ENCODE measurements at places on chromosomes 2 and 18.

DNA sequence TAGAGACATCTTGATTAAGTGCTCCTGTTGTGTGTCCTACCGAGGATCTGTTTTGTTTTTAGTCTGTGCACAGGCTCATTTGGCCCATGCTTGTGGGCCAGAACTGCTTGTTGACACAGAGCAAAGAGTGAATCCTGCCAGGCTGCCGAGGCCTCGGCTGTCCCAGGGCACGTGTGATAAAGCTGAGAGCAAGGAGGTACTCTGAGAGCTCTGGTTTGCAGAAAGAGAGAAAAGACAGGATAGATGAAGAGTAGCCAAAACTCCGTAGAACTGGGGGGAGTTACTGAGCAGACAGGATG lies 175.1 kb downstream of the FAM210A start:
- DNase-seq = no peak

DNA sequence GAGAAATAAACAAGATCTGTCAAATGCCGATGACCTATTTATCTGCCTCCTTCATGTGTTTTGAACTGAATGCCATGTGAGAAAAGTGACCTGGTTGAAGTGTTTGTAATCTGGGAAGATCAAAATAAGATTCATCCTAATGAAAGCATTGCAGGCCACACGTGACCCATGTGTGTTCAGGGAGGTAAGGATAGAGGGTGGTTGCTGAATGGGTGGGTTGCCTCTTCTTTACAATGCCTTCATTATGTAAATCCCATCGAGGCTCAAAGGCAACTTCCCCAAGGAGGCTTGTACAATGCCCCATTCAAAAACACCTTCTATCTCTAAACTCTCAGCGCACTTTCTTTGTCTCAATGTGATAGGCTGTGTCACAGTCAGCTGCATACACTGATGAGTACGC lies 273.1 kb downstream of the LRATD1 start:
- DNase-seq = no peak

DNA sequence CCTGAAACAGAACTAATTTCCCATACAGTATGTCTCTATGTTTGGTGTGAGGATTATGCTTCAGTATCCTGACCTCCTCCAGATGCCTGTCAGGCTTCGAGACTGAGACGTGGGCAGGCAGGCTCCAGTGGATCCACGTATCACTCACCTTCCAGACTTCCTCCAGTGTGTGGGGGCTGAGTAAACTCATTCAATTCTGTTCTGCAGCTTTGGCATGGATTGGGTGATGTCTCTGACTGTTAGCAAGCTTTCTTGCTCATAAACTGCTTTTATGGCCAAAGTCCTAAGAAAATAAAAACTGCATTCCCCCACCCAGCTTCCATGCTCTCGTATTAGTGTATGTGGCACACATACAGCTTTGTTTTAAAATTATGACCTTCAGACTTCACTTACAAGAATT lies 53.6 kb downstream of the CCDC93 start:
- DNase-seq = no peak

- no peak for DNase-seq
Observed at GRCh38 chr18:3870914-3871313, 420.9 kb downstream of the TGIF1 start.

GRCh38 chr2:196712867-196713266 lies 73.4 kb downstream of the CCDC150 start:
- no peak for DNase-seq

DNA sequence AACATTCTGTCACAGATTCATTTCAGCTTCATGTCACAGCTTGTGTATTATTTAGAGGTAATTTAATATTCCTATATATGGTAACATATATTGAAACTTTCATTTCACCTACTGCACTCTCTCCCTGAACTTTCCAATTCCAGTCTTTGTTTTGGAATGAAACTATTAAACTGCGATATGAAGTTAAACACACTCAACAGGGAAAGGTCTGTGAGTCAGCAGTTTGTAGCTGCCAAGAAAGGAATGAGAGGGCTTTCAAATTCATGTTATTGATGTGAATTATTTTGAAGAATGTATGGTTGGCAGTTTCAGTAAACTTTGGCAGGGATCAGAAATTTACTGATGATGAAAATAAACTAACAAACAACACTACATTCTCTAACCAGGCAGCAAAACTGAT lies 148.3 kb downstream of the HNMT start:
- no peak for DNase-seq

- DNase-seq = no peak
Observed at GRCh38 chr2:118974103-118974993, 32.4 kb downstream of the MARCO start.

GRCh38 chr2:85114586-85115330 lies 18.4 kb upstream of the TCF7L1 start:
- DNase-seq = no peak

- DNase-seq = peak; percentile 49
Observed at GRCh38 chr2:70123051-70123828, 36.0 kb downstream of the PCBP1 start.

- DNase-seq = no peak
Observed at GRCh38 chr2:54638103-54638502, 85.4 kb upstream of the EML6 start.

DNA sequence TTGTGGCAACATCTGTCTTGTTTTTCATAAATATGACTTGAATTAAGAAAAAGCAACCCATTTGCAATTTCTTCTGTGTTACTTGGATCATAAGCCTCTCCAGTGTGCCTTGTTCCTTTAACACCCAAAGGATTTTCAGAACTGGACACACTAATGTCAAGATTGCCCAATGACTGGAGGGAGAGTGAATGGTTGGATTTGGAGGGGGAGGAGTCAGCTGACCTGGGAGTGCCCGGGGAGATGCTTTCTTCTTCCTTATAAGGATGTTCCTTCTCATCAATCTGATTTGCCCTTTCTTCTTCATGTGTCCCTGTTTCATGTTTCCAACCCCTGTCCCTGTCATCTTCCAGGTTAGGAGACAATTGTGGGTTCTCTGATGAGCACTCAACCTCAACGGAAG lies 48.8 kb downstream of the ALPK2 start:
- DNase-seq = no peak

DNA sequence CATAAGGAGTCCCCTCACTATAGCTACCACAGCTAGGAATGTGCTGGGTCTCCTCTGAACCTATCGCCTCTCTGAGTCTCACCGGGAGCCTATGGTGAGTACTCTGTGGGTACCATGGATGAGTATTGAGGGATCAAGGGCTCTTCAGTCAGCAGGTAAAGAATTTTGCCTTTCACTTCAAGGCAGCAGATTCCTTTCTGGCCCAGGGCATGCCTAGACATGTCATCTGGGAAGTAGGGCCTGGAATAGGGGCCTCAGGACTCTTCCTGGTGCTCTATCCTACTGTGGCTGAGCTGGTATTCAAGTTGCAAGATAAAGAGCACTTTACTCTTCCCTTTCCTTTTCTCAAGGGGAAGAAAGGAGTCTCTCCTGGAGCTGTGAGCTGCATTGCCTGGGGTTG lies 85.6 kb upstream of the LHCGR start:
- DNase-seq = no peak

DNA sequence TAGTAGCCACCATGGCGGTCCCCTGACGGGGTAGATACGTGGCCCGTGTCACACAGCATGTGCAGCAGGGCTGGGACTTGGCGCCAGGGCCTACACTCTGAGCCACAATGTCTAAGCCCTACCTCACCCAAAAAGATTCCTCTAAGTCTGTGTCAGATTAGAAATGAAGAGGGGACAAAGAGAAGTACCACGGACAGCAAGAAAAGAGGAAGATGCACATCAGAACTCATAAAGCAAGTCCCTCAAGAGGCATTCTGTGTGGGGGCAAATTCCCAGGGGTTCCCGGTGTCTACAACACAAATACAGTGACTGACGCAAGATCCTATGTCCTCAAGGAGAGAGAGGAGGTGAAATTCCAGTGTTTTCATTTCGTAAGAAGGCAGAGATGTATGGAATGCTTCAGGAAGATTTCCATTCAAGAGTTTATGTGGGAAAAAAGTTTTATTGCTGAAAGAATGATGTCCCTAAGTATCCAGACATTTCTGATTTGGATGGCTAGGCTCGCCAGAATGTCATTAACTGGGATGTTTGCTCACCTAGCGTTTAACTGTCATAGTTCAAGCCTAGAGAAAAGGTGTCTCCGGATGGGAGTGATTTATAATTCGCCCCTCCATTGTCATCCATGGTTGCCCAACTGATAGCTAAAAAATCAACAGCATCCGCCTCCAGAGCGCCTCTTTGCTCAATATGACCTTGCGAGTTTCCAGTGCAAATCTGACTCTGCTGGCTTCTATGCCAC lies 75.6 kb upstream of the CHMP1B start:
- no peak for DNase-seq

DNA sequence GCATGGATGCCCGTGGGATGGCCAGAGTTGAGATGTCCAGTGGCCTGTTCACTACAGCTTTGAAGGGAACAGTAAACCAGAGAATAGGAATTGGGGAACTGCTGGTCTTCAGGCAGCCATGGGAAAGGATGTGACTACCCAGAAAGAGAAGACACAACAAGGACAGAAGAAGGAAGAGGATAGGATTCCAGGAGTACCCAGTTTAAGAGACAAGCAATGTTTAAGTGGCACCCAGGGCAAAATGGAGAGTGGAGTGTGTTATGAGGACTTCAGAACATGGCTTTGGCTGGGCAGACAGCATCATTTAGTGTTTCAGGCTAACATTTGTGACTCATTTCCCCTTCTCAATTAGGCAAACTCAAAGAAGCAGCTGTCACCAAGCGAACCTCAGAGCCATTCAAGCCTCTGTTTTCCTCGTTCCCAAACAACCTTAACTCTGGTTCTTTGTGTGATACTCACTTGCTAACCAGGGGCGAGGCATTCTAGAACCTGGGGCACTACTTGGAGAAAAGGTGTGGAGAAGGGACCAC lies 4.0 kb upstream of the FAM124B start:
- DNase-seq = no peak

- no peak for DNase-seq
Observed at GRCh38 chr2:1893856-1894255, 149.5 kb upstream of the PXDN start.

DNA sequence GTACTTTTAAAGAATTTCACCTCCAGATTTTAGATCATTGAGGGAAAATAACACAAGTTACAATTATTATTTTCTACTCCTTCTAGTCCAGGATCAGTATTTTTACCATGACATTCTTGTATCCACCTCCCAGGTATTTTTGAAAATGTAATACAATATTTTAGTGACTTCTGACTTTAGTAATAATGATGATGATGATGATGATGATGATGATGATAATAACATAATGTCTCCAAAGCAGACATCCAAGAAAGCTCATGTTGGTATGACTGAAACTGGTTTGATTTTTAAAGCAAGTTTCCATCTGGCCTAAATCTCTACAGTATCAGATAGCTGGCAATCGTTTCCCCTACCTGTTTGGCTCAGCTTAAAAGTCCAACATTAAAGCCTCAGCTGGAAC lies 140.0 kb upstream of the GULP1 start:
- DNase-seq = no peak

GRCh38 chr2:39728941-39729351 lies 50.1 kb downstream of the THUMPD2 start:
- DNase-seq = no peak

DNA sequence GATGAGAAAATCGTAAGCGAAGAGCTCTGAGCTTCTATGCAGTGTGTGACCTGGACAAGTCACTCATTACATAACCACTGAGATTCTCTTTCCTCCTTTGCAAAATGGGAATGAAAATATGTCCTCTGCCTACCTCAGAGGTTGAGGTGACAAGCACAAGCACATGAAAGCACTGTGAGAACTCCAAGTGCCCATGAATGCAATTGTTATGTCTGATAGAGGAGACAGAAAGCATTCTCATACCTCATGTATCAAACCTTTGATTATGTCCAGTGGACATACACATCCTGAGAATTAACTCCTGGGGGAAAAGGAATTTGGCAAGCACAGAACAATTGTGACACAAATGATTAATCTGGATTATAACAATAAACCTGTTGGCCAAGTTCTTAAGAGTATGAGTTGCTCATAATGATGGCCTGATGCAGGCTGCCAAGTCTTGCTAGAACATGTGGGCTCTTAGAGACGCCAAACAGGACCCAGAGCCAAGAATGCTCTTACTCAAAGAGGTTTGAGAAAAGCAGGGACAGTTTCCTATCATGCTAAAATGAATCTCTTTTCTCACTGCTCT lies 8.5 kb upstream of the RMDN2 start:
- DNase-seq = no peak

DNA sequence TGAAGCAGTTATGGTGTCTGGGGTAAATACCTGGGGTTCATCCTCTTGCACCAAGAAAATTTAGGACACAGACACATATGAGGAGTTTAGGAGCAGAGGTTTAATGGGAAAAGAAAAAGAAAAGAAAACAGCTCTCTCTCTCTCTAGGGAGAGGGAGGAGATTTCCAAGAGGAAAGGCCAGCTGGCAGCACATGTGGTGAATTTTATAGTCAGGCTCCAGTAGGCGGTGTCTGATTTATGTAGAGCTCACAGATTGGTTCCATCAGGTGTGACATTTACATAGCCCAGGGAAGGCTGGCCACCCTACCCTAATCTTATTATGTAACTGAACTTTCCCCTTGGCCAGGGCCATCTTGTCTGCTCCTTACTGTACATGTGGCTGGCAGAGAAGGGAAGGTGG lies 297.5 kb upstream of the RGPD4 start:
- DNase-seq = no peak

GRCh38 chr2:48529676-48530032 lies 300 bp upstream of the STON1 start:
- DNase-seq = no peak

- no peak for DNase-seq
Observed at GRCh38 chr2:232875256-232876121, 5.4 kb downstream of the SNORC start.

GRCh38 chr18:45373286-45373880 lies 241.9 kb upstream of the SLC14A2 start:
- no peak for DNase-seq

GRCh38 chr2:27009716-27010115 lies 23.0 kb upstream of the TMEM214 start:
- no peak for DNase-seq

- DNase-seq = no peak
Observed at GRCh38 chr2:135586148-135586547, 54.9 kb downstream of the R3HDM1 start.

- no peak for DNase-seq
Observed at GRCh38 chr2:9364373-9364772, 59.0 kb downstream of the ITGB1BP1 start.

DNA sequence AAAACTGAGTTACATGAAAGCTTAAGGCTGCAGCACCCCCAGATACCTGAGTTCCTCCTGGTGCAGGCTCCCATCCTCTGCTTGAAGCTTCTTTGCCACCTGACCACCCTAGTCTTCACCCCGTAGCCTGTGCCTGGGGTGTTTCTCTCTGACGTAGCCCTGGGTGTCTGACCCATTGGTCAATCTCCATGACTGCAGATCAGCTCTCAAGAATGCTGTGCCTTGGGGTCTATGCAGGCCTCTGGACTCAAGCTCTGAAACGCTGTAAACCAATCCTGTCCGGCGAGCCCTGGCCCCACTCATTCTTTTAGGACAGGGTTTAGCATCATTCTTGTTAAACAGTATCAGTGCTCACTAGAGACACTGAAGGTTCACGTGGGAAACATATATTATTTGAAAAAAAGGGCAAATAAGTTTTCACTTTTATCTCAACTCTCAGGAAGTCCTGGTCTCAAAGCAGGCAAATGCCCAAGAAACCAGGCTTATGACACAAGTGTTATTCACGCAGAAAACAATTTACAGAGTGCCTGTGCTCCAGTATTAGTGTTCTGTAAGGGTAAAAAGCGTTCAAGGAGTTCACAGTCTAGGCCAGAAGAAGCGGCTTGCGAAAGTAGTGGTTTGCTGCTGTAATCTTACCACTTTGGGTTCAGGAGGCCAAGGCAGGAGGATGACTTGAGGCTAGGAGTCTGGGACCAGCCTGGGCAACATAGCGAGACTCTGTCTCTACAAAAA lies 22.8 kb upstream of the PPP4R1 start:
- no peak for DNase-seq

Data from C1 segment of cervical spinal cord (tissue), 14 donors.